ENCODE measurements at places on chromosomes 16 and 17.
A peak's percentile ranks its signal among the peaks of the same experiment; 100 is the strongest.

GRCh38 chr16:57256601-57257395 lies 11.7 kb downstream of the ARL2BP start:
- no peak for DNase-seq

DNA sequence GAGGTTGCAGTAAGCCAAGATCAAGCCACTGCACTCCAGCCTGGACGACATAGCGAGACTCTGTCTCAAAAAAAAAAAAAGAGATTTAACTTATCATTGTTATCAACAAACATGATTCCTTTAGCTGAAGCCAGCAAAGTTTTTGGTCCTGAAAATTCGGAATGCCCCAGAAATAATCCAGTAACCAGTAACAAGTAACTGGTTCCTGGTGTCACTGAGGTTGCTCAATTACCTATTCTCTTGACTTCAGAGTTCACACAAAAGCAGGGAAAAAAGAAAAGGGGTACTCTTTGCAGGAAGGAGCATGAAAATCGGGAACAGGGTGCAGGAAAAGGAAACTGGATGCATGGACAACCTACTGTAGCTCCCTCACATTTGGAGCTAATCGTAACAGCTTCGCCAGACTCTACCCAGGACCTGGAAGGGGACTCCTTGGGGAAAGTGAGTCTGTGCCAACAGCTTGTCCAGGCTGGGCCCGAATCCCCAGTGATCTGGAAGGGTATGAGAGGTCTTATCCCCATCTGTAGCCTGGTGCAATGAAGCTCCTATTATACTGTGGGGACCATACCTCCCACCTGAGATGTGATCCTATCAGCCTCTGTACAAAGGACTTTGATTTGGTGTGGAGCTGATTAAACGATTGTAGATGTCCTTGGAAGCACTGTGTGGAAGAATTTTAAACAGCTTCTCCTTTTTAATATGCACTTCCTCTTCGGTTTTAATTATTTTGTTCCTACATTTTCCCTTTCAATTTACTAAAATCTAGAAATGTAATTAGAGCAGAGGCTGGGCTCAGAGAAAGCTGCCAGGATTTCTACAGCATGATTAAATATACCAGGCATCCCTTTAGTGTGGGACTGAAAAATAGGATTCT lies 3.4 kb upstream of the SPOP start:
- no peak for DNase-seq

DNA sequence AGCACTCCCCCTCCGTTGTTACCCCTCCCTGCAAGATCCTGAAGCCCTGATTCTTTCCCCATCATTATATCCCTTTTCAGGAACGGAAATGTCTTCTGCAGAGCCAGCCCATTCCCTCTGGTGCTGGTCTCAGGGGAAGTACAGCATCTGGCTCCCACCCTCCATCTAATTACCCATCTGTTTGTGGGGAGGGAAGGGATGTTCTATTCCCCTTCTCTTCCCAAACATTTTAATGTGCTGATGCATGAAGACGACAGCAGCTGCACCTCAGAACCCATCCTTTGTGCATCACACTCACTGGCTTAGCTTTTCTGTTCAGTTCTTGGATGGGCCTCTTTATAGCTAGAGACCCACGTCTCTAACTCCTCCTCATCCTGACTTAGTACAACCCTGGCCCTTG lies 367.2 kb downstream of the CDH13 start:
- DNase-seq = peak; percentile 38

DNA sequence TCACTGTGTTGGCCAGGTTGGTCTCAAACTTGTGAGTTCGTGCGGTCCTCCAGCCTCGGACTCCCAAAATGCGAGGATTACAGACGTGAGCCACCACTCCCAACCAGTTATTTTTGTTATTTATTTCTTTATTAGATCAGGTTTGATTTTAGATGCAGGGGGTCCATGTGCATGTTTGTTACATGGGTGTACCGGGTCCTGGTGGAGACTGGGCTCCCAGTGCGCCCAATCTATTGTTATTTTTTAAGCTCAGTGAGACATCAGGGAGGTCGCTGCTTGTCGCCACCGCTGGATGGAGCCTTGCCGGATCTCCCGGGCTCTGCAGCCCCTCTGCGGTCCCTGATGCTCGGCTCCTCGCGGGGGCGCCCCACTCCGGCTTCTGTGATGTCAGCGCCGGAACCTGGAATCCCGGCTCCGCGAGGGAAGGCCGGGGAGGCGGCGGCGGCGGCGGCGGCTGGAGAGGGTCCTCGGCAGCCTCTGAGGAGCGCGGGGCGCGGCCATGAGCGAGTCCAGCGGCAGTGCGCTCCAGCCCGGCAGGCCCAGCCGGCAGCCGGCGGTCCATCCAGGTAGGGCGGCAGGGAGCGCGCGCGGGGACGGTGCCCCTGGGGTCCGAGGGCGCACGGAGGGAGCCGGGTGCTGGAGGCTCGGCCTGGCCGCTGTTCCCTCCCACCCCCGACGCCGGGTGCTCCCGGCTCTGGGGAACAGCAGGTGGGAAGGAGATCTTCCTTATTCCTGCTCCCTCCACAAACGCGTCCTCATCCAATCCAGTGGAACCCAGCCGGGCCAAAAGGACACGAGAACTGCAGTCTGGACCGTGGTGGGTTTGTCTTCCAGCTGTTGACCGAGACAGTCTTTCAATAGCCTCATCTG lies at the start of gene TMC7:
Gene TMC7, plus strand, starts transcription at position 370 of the 870 bp plus-strand sequence. Its CDS starts 130 bp downstream, at position 500.
- peak; percentile 87 for DNase-seq

GRCh38 chr16:1137604-1138003 lies 15.3 kb upstream of the CACNA1H start:
- no peak for DNase-seq

GRCh38 chr17:74433421-74434121 lies 1.7 kb downstream of the GPRC5C start:
- DNase-seq = no peak

DNA sequence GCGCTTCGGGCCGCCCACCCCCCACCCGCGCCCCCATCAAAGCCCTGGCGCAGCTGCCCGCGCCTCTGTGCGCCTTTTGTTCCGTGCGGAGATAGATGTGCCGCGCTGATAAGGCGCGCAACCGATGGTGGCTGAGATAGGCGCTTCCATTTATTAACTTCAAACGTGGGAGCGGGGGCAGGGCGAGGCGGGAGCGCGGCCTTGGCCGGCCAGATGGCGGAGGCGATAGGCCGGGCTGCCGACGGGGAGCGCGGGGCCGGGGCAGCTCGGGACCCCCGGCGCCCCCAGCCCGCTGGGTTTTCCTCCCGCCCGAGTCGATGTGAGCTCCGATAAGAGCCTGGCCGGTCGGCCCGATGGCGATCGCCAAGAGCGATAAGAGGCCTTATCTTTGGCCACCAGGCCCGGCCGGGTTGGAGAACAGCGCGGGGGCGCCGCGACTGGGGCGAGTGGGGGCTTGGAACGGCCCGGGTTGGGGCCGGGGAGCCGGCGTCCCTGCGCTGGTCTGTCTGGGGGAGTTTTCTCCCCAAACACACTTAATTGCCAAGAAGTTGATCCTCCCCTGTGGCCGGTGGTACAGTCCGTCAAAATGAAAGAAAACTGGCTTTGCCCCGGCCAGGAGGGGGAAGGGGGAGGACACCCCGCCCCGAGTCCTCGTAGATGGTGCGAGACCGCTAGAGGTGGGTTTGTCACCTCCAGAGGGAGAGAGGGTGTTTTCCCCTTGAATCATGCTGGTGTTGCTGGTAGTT lies 2.7 kb downstream of the ZFPM1 start:
- DNase-seq = no peak

GRCh38 chr16:10332241-10332640 lies 53.6 kb upstream of the ATF7IP2 start:
- DNase-seq = no peak

Measured in left hindlimb (tissue), 1 donor.